Panc1 (cell line): ENCODE measurements at places on chromosomes 7 and 10. TPM values are rescaled to one million over a fixed set of nuclear protein-coding genes. Genes with fewer than 3 reads are reported as not detected.

DNA sequence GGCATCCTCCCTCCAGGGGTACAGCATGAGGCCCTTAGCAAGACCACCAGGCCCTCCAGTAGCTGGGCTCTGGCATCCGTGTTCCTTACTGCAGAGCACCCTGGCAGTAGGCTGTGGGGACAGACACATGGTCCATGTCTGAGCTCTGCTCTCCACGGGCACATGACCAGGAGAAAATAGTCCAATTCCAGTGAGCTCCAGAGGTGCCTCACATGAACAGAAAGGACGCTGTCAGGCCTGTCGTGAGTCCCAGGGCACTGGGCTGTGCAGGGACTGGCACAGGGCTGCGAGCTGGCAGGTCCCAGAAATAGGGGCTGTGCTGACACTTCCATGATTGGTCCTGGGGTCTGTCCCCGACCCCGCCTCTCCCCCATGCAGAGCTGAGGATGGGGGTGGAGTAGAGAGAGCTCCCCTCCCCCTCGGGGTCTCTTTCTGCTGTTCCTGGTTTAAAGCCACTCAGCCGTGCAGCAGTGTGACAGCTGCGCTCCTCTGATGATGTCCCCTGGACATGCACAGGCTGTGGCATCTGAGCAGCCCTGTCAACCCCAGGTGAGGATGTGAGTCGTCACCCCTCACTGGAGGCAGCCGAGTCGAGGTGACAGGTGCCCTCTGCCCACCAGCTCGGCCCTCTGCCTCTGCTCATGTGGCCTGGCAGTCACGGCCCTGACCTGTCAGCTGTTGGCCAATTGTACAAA lies 25.2 kb upstream of the ZNF488 start:
- no peak for DNase-seq

GRCh38 chr10:105770524-105771212 lies 1129.6 kb downstream of the SORCS3 start:
- DNase-seq, result no peak

Gene UFSP1
- 3.3 TPM for total RNA-seq

Gene SFRP4
- 0.74 TPM for total RNA-seq

Gene NKX1-2
- total RNA-seq, result 0.15 TPM

Gene SFRP5
- 0.64 TPM for total RNA-seq
